Gastroesophageal sphincter (tissue), 4 donors: ENCODE measurements at places on chromosomes 5 and 9. TPM values are rescaled to one million over a fixed set of nuclear protein-coding genes. Genes with fewer than 3 reads are reported as not detected.

DNA sequence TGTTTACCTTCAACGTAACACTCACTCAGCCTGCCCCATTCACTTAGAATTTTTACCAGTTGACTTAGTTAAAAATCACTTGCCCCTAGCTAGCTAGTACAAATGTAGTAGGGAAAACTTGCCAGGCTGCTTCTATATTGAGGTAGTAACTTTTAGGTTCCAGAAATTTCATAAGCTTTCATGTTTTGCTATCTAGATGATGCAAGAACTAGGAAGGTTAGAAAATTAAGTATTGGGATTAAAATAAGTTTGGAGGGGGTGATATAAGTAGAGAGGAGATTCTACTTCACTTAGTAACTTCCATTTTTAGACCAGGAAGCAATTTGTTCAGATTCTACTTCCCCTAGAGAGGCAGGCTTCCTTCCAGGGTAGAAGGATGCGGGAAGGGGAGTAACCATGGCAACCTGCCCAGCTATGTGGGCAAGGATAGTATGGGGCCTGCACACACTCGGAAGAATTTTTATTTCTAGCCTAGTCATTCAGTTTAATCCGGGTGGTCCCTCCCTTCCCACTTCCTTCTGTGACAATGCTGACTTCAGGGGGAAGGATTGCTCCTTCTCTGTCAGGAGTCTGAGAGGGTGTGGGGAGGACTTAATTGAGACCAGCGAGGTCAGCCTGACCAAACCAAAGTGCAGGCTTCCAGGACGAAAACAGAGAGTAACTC is 4.2 kb downstream of the DAB2 start:
- ATAC-seq, result peak; percentile 54

GRCh38 chr5:123535648-123536047 is 23.7 kb downstream of the CSNK1G3 start:
- ATAC-seq, result no peak

GRCh38 chr9:132877824-132878694 is at the start of gene AK8:
Gene AK8, minus strand, starts transcription at chr9:132878284. Its CDS starts 29 bp downstream, at chr9:132878255.
- ATAC-seq, result peak; percentile 85

DNA sequence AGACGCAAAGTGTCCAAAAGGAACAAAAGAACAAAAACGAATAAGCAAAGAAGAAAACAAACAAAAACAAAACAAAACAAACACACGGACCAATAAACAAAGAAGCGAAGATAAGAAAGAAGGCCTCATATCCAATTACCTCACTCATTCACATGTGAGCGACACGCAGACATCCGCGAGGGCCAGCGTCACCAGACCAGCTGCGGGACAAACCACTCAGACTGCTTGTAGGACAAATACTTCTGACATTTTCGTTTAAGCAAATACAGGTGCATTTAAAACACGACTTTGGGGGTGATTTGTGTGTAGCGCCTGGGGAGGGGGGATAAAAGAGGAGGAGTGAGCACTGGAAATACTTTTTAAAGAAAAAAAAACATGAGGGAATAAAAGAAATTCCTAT is 28.3 kb upstream of the WWC1 start:
- no peak for ATAC-seq

GRCh38 chr9:77508396-77508795 is 139.7 kb downstream of the GNA14 start:
- no peak for ATAC-seq

GRCh38 chr5:34657988-34658387 is 1.9 kb downstream of the RAI14 start:
- no peak for ATAC-seq

- ATAC-seq, result no peak
Observed at GRCh38 chr9:26809795-26810194, 82.8 kb downstream of the CAAP1 start.

DNA sequence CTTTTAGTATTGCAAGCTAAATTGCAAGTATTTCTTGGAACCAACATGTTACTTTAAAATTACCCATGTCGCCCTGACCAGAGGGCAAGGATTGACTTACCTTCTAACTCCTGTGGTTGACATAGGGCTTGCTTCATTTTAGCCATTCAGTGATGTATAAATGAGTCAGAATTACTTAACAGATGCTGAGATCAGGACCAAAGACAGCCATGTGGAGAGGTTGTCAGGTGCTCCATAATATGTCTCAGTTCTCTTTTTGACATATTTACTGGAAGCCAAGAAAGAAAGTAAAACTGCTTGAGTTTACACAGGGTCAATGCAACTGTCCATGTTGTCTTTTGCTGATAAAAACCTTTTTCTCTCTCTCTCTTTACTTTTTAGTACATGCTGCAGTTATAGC is 33.2 kb downstream of the F2RL2 start:
- no peak for ATAC-seq

DNA sequence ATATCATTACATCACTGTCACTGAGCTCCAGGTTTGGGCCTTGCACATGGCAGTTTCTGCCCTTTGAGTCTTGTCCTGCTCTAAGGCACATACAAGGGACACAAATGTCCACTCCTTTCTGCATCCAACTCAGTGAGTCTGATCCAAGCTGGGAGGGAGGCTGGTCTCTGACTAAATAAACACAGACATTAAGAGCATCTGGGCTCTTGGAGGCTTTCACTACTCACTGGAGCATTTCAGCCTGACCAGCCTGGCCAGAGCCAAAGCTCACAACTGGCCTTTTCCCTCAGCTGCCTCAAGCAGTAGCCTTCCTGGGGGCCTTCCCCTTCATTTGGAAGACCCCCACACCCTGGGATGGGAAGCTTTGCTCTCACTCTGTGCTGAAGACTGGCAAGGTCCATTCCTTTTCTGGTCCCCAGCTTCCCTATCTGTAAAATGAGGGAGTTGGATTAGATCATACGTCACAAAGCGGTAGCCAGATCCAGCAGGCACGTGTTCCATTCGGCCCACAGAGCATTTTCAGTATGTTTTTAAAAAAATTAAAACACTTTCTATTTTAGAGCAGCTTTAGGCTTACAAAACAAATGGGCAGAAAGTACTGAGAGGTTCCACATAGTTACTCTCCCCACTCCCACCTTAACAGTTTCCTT is 58.6 kb upstream of the XPA start:
- ATAC-seq, result no peak

DNA sequence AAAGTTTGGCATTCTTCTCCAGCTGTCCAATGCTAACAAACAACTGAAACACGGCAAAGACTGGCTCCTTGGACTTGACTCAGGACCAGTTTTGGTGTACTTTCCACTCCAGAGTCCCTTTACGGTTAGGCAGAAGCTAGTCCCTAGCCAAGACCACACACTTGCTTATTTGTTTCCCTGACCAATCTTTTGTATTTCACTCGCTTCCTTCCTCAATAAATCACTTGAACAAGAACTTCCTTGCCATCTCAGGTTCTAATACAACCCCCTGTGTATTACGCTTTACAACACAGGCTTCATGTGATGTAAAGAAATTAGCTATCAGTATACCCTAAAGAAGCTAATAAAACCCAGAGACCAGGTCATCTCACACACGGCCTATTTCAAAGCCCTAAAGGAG is 947.5 kb upstream of the CTNND2 start:
- ATAC-seq, result no peak

DNA sequence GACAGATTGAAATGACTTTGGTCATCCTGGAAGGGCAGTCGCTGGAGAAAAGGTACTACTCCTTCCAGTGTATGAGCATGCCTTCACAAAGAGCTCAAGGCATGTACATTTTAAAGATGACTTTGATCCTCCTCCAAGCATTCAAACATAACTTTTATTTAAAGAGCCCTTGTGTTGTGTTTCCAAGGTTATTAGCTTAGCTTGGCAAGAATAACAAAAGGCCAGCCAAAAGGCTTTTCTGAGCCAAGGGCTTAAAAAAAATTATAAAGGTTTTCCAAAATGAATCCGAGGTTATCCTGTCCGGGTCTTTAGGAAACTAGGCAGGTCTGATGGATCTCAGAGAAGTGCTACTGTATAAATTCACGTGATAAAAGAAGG is 71.0 kb upstream of the PLPP6 start:
- no peak for ATAC-seq

GRCh38 chr5:159764283-159765134 is 151.8 kb upstream of the ADRA1B start:
- ATAC-seq, result peak; percentile 74

DNA sequence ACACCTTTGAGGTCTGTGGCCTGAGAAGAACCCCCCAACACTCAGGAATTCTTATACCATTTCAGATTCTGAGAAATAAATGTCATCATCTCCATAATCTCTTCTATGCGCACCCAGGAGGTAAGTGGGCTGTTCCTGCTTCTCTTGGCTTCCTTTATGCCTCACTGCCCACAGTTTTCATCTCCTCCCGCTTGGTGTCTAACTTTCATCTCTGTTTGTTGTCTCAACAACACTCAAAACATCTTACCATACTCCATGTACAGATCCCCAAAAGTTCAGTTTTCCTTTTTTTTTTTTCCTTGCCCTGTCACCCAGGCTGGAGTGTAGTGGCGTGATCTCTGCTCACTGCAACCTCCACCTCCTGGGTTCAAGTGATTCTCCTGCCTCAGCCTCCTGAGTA is 170.2 kb upstream of the FREM1 start:
- ATAC-seq, result no peak

DNA sequence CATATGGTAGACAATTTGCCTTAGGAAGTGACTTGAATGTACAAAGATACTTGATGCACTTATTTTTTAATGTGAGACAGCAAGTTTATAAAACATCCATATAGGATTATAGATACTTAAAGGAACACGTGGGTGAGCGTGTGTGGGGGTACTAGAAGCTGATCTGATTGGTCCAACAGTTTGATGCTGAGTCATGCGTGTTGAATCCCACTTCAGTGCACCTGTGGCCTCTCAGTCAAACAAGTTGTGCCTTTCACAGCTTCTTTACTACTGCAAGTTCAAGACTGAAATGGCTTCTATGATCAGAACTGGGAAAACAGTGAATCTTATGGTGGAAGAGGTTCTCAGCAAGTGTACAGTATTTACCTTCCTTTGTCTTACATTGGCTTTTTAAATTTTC is 98.9 kb downstream of the MAP1B start:
- ATAC-seq, result no peak

GRCh38 chr9:131329241-131329641 is 39.7 kb downstream of the PLPP7 start:
- no peak for ATAC-seq

GRCh38 chr5:141641634-141642267 is 5.0 kb downstream of the RELL2 start:
- no peak for ATAC-seq

GRCh38 chr9:72950875-72951442 is 1.9 kb downstream of the ALDH1A1 start:
- ATAC-seq, result no peak

- peak; percentile 63 for ATAC-seq
Observed at GRCh38 chr5:142540922-142541422, 144.9 kb downstream of the FGF1 start.

- ATAC-seq, result no peak
Observed at GRCh38 chr9:132090771-132091170, 11.1 kb upstream of the MED27 start.

GRCh38 chr9:90466441-90466840 is 176.2 kb downstream of the DIRAS2 start:
- ATAC-seq, result no peak

DNA sequence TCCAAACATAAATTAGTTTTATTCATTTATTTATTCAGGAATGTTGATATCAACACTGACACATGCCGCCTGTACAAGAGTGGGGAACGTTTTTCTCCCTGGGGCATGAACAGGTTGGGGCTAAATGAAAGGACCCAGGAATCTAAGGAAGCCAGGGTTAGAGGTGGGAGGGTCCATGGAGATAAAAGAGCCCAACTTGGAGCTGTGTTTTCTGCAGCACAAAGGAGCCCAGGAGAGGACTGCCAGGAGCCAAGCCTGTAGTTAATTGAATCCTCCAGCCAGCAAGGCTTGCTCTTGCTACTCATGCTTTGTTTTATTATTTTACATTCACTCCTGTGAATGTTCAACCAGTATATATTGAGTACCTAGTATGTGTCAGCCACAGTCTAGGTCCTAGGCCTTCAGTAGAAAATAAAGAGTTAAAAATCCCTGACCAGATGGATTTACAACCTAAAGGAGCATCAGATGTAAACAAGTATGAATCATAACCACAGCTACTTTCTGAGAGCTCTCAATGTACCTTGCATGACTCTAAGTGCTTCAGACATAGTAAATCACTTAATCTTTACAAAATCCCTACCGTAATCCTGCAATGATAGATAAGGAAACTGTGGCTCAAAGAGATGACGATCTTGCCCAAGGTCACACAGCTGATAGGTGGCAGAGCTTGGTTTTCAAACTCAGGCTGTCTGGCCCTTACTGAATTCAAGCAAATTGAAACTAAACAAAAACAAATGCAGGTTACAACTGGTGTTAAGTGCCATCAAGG is 69.8 kb downstream of the ASTN2 start:
- no peak for ATAC-seq

DNA sequence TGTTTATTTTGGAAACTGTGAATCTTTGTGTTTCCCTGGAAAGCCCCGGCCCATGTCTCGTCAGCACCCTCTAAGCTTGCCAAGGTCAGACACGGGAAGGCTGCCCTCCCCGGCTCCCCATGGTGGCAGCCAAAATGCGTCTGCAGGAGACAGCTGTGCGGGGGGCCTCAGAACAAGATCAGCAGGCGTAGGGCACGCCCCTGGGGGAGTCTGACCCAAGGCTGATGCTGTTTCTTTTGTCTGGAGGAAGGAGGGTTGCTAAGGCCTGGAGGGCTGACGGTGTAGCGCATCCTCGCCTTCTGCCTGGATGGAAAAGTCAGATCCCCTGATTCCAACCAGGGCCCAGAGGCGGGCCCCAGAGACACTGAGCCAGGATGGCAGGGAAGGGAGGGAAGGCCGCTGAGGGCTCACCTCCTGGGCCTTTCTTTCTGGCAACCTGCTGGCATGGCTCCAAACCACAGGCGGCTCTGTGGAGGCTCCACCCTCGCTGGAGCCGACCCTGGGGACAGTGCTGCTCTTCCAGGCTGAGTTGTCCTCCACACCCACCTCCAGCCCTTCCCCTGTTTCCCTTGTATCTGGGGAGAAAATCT is 57.2 kb downstream of the OLFM1 start:
- ATAC-seq, result no peak

LCN9 gene
- total RNA-seq, result not detected

KCNT1 gene
- 0.19 TPM for total RNA-seq

VDAC1 gene
- 113 TPM for total RNA-seq

GRXCR2 gene
- not detected for total RNA-seq

ENTR1 gene
- total RNA-seq, result 55.1 TPM

AMBP gene
- total RNA-seq, result not detected

MEGF9 gene
- total RNA-seq, result 19.7 TPM

SLC27A6 gene
- total RNA-seq, result 0.67 TPM

ACOT12 gene
- total RNA-seq, result not detected

GZMA gene
- not detected for total RNA-seq
